Stimulated activated CD8-positive, alpha-beta memory T cell treated with anti-CD3 and anti-CD28 coated beads, Interleukin-15, amount 100 ng/mL, for 24 hours (primary cell): ENCODE measurements at places on chromosomes 1 and 21.

GRCh38 chr1:247639381-247639981 lies 34.1 kb downstream of the OR2G3 start:
- DNase-seq: peak; percentile 7

- no peak for DNase-seq
Measured at GRCh38 chr1:248111157-248111556, 16.2 kb downstream of the OR2L13 start.

DNA sequence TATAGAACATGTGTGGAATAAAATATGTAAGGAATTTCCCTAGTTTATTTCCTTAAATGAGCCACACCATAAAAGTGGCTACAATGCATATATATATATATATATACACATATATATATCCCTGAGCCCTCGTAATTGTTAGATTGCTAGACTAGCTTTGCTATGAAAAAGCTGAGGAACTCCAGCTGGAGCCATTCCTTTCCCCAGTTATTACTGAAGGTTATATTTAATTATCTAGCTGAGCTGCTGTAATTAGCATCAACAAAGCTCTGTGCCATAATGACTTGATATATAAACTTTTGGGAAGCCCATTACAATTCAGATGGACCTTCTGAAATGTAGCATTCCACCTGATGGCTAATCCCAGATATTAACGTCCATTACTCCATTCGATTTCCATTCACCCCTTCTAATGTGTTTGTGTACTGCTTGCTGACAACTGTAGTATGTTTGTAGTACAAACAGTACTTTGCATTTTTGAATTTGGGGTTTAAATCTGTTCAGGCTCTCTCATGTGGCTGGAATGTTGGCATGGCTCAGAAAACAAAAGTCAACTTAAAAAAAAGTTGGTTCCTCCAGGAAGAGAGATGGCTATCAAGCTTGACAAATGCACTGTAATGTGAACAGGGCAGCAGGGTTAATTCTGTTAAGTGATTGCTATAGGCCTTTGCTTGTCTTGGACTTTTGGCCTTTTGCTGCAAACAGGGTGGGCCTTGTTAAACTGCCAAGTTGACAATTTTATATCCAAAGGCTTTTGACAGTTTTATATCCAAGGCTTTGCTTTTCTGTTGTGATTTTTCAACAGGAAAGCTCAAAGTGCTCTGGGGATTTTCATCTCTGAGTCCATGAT lies 170.0 kb downstream of the LTN1 start:
- no peak for DNase-seq

DNA sequence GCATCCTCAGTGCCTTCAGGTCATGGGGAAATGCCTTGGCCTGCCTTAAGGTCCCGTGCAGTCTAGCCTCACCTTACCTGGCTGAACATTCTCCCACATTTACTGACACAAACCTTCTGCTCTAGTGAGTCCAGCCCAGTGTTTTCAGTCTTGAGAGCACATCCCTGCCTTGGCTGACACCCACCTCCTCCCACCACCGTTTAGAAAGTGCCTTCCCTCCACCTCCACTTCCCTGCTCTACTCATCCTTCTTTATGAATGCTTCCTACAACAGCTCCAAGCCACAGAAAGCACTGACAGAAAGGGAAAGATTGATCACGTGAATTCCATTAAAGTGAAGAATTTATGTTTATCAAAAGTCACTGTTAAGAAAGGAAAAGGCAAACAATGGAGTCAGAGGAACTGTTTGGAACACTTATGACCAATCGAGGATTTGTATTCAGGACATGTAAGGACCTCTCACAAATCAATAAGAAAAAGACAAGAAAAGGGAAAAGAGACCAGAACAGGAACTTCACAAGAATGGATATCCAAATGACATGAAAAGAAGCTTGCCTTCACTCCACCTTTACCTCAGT lies 59.8 kb downstream of the DDR2 start:
- no peak for DNase-seq

- DNase-seq: no peak
Measured at GRCh38 chr1:14567903-14568302, 30.6 kb upstream of the KAZN start.

GRCh38 chr1:110319332-110320167 lies 19.6 kb upstream of the RBM15 start:
- DNase-seq: no peak

DNA sequence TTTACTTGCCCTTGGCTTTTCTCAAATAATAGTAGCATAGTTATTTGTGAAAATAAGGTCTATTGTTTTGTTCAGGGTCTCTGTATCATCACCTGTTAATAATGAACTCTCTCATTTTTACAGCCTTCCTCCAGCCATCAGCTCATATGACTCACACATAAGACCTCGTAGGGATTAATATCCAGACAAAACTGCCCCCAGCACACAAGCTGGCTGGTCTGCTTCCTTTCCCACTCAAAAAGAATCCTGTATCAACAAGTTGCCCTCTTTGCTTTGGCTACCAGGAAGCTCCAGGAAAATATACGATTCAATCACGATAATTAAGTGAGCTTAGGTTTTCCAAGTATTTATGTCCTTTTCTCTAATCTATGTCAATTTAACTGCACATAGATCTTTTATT lies 119.2 kb downstream of the DMRTB1 start:
- no peak for DNase-seq

- DNase-seq: no peak
Measured at GRCh38 chr1:215710036-215710898, 143.2 kb downstream of the KCTD3 start.

- no peak for DNase-seq
Measured at GRCh38 chr21:26967062-26967913, at the start of gene ADAMTS5. ADAMTS5 (minus strand) TSS chr21:26967088; CDS start chr21:26966391, 697 bp downstream.

GRCh38 chr1:180743868-180744267 lies 112.0 kb downstream of the XPR1 start:
- DNase-seq: no peak

DNA sequence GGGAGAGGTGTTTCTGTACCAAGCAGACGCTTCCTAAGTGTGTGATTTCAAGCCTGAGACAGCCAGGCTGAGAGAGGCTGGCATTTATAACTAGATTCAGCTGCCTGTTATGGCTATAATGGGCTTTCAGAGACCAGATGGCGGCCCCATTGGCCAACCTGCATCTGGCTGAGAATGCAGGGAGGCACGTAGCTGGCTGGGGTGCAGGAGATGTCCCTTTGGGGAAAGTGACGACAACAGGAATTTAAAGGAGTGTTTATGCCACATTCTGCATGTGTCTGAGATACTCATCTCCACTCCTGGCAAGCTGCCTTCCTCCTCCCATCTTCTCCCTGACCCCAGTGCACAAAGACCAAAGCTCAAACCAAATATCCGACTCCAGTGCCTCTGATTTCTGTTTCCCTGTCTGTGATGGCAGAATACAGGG lies 21.3 kb upstream of the CCDC190 start:
- no peak for DNase-seq

DNA sequence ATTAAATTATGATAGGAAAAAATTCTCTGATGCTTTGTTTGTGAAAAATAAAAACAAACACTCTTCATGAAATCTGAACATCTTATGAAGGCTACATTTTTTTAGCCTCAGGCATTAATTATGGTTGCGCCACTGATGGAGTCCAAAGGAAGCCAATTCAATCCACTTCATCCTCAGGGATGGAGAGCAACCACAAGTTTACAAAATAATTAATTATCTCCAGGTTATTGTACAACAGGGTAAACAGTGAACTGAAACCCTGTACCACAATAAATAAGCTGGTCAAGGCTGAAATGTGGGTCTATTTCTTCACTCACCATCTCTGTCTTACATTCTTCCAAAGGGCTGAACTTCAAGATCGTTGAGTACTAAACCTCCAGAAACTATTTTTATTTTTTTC lies 49.2 kb downstream of the MRPL39 start:
- no peak for DNase-seq

GRCh38 chr1:171427852-171428471 lies 57.4 kb upstream of the PRRC2C start:
- no peak for DNase-seq

- no peak for DNase-seq
Measured at GRCh38 chr1:210400043-210400840, 71.5 kb downstream of the HHAT start.

DNA sequence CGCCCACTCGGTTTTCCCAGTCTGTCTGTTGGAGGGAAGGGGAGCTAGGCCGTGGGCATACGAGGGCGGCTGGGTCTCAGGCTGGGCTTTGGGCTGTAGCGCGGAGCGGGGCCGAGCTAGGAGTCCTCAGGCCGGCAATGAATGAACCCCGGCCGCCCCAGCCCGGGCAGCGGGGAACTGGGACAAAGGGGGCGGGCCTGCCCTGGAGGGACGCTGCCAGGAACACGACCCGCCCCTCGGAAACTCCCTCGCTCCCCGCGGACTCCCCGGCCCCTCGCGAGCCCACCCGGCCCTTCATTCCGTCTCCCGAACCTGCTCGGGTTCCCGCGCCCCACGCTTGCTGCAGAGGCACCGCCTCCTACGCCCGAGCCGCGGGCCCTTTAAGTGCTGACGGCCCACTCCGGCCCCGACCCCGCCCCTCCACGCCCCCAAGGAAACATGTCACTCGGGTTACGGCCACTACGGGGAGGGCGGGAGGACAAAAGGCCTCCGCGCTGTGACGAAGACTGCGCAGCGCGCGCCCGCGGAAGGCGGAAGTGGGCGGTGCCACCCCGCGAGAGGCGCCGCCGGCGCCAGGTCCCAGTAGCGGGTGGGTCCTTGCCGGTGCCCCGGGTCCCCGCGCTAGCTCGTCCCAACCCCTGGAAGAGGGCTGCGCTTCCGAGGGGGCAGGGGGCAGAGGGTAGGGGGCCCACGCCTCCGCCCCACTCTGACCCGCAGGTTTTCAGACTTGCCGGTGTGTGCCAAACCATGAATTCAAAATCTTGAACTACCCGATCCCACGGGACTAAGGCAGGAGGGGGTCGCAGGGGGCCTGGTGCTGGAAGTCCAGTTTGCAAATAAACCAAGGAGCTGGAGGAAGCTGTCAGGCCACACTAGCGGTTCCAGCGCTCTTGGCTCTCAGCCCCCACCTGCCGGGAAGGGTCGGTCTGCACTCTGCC lies at the start of gene GALE:
Gene GALE (minus strand): TSS at position 355 of the 938 bp plus-strand sequence. CDS start 1,747 bp downstream, outside the sequence.
- DNase-seq: peak; percentile 96

- DNase-seq: no peak
Measured at GRCh38 chr1:91716339-91716738, 169.6 kb downstream of the TGFBR3 start.

GRCh38 chr1:176847052-176847451 lies 317.5 kb downstream of the ASTN1 start:
- no peak for DNase-seq

GRCh38 chr21:42350927-42351426 lies at the start of gene TFF2:
TFF2 (minus strand) TSS chr21:42350994; CDS start chr21:42350957, 37 bp downstream.
- DNase-seq: no peak

DNA sequence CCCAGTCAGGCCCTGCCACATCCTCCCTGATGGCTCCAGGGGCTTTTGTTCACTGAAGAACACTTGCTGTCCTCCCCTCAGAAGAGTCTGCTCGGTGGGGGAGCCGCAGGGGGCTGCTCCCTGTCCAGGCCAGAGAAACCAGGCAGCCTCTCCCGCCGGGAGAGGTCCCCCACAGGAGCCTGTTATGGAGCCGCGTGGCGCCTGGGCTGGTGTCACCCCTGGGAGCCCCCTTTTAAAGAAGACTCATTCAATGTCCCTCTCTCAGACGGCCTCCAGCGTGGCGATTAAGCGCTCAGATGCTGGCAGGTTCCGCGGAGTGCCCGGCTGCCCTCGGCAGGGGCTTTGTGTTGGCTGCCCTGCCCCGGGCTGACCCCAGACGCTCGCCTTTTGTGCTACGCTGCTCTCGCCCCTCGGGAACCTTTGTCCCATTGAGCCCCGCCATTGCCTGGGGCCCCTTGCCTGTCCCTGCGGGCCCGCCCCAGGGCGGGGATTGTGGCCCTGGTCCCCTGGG lies 43.1 kb downstream of the SKI start:
- no peak for DNase-seq

DNA sequence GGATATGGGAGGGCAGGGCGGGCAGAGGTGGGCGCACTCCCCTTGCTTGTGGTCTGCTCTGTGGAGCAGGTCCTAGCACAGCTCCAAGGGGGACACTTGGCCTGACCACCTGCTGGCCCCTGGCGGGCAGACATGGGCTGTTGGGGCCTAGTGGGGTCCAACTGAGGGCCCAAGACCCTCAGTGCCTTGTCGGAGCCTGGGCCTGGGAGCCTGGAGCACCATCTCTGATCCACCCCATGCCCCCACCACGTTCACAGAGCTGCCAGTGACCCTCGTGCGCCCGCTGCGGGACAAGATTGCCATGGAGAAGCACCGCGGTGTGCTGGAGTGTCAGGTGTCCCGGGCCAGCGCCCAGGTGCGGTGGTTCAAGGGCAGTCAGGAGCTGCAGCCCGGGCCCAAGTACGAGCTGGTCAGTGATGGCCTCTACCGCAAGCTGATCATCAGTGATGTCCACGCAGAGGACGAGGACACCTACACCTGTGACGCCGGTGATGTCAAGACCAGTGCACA lies 70.6 kb downstream of the OBSCN start:
- DNase-seq: no peak

DNA sequence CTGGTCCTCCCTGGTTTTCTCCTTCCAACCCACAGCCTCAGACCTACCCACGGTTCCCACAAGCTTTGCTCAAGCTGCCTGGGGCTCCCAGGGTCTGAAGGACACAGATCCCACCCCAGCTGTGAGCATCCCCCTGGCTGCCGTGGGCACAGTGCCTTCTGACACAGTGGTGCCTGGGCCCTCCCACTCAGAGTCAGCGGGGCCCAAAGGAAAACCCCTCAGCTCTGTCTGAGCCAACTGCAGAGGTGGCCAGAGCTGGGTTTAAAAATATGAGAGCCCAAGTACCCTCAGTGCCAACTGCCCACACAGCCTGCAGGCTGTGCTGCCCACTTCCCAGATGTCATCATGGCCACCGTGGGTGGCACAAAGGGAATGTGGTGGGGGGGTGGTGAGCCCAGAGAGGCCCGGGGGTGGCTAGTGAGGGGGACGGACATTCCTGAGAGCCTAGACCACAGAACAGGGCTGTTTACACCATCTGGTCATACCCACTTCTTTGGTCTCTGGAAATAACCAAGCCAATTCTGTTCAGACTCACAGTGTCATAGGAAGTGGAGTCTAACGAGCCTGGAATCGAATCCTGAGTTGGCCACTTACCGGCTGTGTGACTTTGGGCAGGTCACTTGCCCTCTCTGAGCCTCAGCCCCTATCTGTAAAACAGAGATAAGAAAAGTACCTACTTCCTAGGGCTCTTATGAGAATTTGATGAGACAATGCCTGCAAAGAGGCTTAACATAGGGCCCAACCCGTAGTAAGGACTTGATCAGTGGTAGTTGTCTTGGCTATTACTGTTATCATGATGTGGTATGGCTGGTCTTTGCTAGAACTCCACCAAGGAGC lies 85.5 kb downstream of the CAMK2N1 start:
- no peak for DNase-seq

DNA sequence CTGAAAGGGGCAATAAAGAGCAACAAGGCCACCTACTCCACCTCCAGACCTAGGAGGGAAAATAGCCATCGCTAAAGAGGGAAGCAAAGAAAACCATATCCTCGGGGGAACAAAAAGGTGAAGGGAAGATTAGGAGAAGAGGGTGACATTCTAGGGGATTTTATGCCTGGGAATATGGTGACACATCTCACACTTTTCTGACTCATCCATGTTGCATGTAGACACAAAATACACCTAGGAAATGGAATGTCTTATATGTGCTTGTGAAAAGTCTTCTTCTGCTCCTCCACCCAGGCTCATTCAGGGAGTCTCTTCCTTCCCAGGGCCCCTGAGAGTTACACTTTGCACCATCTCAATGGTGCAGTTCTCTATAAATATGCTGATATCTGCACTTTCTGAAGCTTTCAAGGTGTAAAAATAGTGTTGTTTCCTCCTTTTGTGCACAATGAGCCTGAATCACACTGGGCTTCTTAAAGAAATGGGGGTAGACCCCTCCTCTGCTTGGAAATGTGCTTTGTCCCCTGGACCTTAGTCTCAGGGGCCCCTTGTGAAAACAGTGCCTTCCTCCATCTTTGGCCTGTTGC lies 195.9 kb downstream of the CYYR1 start:
- no peak for DNase-seq

GRCh38 chr1:11735531-11735853 lies 444 bp upstream of the AGTRAP start:
- DNase-seq: no peak
